ENCODE measurements at places on chromosomes 2 and 18. TPM values are rescaled to one million over a fixed set of nuclear protein-coding genes. Genes with fewer than 3 reads are reported as not detected.

GRCh38 chr2:101151146-101151858 is at the start of gene TBC1D8:
TBC1D8 (minus strand) TSS chr2:101151382; CDS start chr2:101151253, 129 bp downstream.
- peak; percentile 72 for DNase-seq

- DNase-seq, result no peak
Observed at GRCh38 chr2:235157746-235158482, 206.1 kb downstream of the SH3BP4 start.

GRCh38 chr2:177748360-177748759 is 324.2 kb downstream of the PDE11A start:
- DNase-seq, result no peak

DNA sequence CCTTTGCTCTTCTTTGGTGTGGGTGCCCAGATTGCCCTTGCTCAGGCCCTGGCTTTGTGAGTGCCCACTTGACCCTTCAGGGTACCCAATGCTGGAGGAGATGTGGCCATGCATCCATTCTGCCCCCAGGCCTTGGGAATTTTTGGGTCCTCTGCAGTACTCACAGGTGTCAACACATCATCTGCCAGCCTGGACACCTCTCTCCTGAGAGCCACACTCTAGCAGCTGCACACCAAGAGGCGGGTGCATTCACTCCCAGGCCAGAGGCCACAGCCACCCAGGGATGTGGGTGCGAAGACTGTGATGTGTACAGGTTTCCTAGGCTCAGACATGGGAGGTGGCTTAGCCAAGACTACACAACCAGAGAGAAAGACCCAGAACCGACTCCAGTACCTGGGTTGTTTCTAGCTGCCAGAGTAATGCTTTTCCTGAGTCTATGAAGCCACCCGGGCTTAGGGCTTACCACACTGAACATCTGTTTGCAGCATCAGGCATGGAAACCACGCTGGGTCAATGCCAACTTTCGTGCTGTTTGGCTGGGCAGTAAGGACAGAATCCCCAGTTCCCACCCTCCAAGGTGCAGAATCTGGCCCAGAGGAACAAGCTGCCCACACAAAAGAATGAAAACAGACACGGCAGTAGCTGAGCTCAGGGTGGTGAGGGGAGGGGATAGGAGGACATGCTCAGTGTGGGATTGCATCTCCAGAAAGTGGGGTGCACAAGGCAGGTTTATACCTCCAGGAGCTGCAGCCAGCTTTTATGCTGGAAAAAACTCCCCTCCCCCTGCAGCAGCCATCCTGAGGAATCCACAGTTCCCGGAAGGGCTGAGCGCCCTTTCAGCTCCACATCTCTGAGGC is 40.1 kb downstream of the KCNF1 start:
- no peak for DNase-seq

DNA sequence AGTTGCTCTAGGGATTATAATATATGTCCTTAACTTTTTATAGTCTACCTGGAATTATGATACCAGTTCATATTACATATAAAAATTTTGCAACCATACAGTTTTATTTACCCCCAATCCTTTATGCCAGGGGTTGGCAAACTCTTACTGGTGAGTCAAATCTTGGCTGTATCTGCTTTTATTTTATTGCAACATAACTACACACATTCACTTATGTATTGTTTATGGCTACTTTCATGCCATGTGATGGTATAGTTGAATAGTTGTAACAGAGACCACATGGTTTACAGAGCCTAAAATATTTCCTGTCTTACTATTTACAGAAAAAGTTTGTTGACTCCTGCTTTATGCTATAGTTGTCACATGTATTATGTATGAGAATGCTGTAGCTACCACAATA is 25.8 kb upstream of the DLX2 start:
- DNase-seq, result no peak

GRCh38 chr2:55168221-55169154 is 63.6 kb downstream of the CLHC1 start:
- DNase-seq, result peak; percentile 51

- DNase-seq, result no peak
Observed at GRCh38 chr18:74266161-74266560, 25.6 kb downstream of the CYB5A start.

DNA sequence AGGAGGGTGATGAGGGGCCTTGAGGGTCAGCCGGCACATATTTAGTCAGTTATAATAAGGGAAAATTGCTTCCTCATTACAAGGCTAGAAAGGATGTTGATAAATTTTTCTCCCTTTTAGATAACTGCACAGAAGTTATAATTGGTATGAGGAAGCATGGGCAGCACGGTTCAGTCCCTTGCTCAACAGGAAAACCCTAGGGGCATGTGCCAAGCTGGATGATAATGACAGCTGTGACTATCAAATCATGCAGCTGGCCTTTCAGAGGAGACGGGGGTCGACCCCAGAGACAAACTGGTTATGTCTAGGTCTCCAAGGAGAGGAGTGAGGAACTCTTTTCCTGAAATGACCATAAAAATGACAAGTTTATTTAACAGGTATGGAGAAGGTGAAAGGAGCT is 448.1 kb upstream of the VRK2 start:
- DNase-seq, result no peak

- DNase-seq, result no peak
Observed at GRCh38 chr2:109214651-109215371, 85.8 kb downstream of the SH3RF3 start.

DNA sequence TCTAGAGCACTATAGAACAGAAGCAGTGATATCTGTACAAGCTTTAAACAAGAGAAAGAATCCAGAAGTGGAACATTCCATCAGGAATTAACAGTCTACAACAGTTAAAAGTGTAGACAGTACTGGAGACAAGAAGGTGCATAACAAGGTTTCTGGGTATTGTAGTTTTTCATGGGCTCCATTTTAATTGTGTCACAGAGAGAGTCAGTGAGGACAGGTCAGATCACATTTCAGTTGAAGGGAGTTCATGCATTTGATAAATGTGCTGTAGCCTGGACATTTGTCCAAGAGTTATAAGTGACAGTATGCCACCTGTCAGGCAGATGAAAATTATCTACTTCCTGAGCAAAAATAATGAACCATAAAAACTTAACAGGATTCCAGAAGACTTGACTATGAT is 328.6 kb downstream of the CNTNAP5 start:
- DNase-seq, result no peak

DNA sequence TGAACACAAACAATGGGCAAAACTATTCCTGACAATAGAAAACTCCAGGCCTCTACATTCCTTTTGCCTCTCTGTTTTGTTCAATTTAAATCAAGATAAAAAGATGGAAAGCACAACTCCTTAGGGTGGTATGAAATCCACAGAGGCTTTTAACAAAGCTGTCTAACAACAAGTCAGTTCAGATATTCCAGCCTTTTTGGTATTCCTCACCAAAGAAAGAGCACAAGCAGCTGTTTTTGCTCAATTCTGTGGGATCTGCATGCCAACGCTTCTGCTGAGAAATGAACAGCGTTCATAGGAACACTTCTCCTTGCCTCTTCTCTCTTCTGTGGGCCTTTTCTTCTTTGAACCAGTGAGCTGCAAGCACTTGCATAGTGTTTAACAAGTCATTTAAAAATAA is 411.6 kb upstream of the TCF4 start:
- no peak for DNase-seq

- DNase-seq, result peak; percentile 90
Observed at GRCh38 chr2:43221763-43222474, 4.5 kb downstream of the ZFP36L2 start.

DNA sequence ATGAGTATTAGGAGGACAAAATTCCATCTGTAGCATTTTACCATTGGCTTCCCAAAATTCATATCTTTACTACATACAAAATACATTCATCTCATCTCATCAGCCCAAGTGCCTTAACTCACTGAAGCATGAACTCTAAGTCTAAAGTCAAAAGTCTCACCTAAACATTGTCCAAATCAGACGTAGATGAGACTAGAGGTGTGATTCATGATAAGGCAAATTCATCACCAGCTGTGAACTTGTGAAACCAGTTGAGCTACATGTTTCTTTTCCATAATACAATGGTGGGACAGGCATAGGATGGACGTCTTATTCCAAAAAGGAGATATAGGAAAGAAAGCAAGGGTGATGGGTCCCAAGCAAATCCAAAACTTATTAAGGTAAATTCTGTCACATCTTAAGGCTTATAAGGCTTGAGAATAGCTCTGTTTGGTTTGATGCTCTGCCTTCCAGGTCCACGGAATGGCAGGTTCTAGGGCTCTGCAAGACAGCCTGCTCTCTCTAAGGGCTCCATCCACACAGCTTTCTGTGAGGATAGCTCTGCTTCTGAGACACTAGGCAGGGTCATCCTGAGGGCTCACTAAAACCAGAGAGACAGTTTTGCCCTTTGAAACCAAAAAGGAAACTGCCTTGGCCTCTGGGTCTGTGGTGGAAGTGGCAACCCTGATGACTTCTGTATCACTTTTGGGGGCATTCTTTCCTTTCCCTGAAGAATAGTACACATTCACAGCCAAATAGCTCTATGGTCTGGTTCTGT is 9.6 kb downstream of the IFIH1 start:
- no peak for DNase-seq

GRCh38 chr2:37143974-37144373 is 12.8 kb downstream of the EIF2AK2 start:
- no peak for DNase-seq

DNA sequence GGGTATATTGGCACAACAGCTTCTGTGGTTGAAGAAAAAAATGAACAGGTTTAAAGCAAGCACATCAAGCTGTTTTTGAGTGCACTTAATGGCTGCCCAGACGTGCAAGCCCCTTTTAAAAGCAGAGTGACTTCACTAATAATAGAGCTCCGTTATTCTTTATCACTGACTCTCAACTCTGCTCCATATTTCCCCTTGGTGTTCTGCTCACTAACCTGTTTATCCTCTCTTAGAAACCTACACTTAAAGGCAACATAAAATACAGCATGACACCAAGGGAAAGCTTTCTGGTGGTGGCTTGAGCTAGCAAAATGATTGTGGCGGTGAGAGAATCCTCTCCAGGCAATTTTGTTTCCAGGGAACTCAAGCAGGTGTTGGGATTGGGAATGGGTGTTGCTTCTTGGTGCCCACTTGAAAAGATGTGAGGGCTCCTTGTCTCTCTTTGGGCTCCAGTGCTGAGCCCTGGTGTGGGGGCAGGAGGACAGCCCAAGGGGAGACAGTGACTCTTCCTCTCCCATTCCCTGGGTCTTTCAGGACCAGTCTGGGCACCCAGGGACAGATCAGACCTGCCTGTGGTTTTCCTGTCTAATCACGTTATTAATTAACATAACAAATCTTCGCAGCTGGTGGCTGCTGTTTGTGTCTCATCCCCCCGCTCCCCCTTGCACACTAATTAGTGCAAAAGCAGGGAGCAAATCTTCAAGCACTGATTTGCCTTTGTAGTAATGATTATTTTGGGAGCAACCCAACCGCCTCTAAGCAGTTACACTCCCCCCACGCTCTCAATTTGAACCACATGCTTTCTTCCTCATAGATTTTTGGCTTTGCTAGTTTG is 289.4 kb upstream of the CXCR4 start:
- DNase-seq, result no peak

DNA sequence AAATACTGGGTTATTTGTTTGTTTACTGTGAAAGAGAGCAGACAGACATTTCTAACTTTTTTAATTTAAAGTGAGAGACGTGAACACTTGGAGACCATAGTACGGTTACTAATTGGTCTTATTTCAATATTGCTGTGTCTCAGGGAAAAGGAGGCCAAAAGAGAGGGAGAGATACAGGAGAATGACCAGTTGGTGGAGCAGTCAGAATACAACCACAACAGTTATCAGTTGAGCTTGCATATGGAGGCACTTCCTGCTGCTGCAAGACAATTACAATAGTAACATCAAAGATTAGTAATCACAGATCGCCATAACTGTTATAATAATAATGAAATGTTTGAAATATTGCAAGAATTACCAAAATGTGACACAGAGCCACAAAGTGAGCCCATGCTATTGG is 58.2 kb downstream of the TWSG1 start:
- DNase-seq, result no peak

- DNase-seq, result no peak
Observed at GRCh38 chr18:78998371-78999071, 18.9 kb downstream of the SALL3 start.

DNA sequence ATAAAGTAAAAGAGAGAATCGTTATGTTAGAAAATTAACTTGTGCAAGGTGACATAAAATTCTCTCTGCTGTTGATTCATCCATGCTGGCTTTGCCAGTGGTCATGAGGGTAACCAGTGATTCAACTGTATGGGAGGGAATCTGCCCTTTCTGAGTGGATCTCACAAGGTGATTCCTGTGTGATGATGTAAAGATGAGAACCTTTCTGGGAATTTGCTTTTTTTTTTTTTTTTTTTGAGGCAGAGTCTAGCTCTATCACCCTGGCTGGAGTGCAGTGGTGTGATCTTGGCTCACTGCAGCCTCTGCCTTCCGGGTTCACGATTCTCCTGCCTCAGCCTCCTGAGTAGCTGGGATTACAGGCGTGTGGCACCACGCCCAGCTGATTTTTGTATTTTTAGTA is 23.3 kb downstream of the RAB31 start:
- DNase-seq, result peak; percentile 90

DNA sequence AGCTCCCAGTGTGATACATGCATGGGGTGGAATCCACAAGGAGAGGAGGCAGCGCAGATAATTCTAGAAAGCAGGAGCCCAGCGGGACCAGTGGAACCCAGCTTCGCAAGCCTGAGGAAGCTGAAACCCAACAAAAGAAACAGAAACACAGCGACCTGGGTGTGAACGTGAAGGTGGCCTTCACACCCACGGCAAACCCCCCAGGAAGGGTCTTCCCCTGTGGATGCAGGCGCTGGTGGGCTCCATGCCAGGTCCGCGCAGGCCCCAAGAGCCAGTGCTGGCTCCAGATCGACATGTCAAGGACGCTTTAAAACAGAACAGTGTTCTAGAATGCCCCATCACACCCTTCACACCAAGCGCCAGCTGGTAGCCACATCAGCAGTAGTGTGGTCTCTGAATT is 22.1 kb downstream of the KIF1A start:
- no peak for DNase-seq

DNA sequence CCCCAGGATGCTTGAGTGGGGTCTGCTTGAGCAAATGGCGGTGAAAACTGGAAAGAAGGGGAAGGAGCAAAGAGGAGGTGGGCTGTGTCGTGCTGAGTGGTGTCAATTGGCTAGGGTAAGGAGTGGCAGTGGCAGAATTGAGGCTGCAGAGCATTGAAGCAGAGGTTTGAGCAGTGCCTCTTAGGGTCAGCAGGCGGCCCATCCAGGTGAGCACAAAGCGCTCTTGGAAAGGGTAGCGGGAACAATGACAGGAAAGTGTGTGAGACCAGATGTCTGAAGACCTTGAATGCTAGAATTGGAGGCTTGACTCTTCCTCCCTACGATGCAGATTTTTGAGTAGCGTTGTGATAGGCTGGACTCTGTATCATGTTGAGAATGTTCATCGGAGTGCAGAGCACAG is 39.3 kb upstream of the IL1R1 start:
- no peak for DNase-seq

- DNase-seq, result no peak
Observed at GRCh38 chr2:237431837-237432236, 17.9 kb upstream of the COL6A3 start.

- DNase-seq, result no peak
Observed at GRCh38 chr2:51695531-51695930, 663.6 kb upstream of the NRXN1 start.

CNDP1 gene
- not detected for total RNA-seq

PHLPP1 gene
- 13.2 TPM for total RNA-seq

RGPD3 gene
- total RNA-seq, result 0.03 TPM

PLEK gene
- total RNA-seq, result 4.3 TPM

GPR39 gene
- 15.7 TPM for total RNA-seq

C18orf32 gene
- 71.3 TPM for total RNA-seq

MSTN gene
- total RNA-seq, result not detected

KIDINS220 gene
- 17.8 TPM for total RNA-seq

PRLH gene
- not detected for total RNA-seq

TMEM198 gene
- 4.5 TPM for total RNA-seq

GNLY gene
- not detected for total RNA-seq

SKA1 gene
- total RNA-seq, result 13.3 TPM

All from Caki2 (cell line).